Caco-2 (cell line): ENCODE measurements at places on chromosomes 6 and 20.

- DNase-seq, result peak; percentile 96
These were observed 49.4 kb upstream of the PTPN1 start for GRCh38 chr20:50460608-50461267.

DNA sequence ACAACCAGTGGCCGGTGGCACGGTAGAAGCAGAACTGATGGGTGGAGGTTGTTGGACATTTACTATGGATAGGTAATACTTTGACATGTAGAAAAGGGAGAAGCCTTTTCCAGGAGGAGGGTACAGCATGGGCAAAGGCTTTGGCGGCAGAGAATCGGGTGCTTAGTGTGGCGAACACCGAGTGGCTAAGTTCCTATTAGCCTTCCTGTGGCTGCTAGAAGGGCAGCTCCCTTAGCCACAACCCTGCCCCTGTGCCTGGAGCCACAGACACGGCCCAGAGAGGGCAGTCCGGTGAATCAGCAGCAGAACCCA, 37.9 kb upstream of the TGM2 start:
- no peak for DNase-seq

GRCh38 chr6:26223228-26223627, 136.0 kb downstream of the HFE start:
- DNase-seq, result no peak

- no peak for DNase-seq
These were observed 52.8 kb downstream of the MYB start for GRCh38 chr6:135233686-135234491.

DNA sequence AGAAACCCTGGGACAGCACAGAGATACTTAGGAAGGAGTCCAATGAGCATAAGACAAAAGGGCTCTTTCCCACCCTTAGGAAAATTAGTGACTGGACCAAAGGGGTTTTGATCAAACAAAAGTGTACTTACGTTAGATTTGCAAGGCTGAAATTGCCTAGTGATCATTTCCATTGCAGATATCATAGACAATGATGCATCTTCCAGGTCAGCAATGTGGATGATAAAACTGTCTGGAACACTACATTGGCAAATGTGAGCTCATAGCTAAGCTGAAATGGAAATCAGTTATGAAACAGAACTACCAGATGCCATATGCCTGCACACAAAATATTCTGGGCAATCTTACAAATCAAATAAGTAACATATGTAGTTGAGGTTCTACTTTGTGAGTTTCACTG, 34.0 kb downstream of the LY86 start:
- no peak for DNase-seq

DNA sequence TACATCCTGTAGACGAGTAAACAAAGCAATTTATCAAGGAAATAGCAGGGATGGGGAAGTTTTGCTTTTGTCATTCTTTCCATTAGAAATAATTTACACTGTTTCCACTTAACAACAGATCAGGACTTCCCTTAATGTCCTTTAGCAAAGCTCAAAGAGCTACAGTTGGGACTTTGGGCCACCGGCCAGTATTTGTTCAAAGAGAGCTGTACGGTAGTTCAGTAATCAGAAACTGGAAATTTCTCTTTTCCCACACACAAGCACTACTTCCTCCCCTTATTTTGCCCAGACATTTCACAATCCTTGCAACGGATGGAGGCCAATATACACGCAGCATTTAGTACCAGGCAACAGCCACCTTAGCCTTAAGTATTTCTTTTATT, 12.1 kb upstream of the HINT3 start:
- peak; percentile 46 for DNase-seq

GRCh38 chr6:170074435-170074834, 216.4 kb downstream of the DLL1 start:
- DNase-seq, result no peak

GRCh38 chr20:45629496-45630100, at the start of gene WFDC10A:
WFDC10A (plus strand) TSS chr20:45629739; CDS start chr20:45629814, 75 bp downstream.
- peak; percentile 84 for DNase-seq

GRCh38 chr6:72363844-72364740, 257.8 kb upstream of the KCNQ5 start:
- DNase-seq, result no peak

DNA sequence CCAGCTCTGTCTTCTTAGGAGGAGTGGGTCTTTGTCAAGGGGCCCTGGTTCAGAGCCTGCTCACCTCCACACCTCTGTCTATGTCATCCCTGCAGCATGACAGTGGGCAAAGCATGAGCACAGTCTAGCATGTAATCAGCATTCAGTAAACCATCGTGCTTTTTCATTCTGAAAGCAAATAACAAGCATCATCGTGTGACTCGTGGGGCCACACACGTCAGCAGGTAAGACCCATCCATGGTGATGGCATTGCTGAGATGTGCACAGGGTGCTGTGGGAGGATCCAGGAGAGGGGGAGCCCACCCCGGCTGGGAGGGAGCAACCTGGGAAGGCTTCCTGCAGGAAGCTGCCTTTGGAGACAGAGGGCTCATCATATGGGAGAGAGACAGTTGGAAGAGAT, 106.7 kb downstream of the TMEM242 start:
- no peak for DNase-seq

GRCh38 chr6:11921017-11921438, 91.1 kb upstream of the HIVEP1 start:
- DNase-seq, result no peak

DNA sequence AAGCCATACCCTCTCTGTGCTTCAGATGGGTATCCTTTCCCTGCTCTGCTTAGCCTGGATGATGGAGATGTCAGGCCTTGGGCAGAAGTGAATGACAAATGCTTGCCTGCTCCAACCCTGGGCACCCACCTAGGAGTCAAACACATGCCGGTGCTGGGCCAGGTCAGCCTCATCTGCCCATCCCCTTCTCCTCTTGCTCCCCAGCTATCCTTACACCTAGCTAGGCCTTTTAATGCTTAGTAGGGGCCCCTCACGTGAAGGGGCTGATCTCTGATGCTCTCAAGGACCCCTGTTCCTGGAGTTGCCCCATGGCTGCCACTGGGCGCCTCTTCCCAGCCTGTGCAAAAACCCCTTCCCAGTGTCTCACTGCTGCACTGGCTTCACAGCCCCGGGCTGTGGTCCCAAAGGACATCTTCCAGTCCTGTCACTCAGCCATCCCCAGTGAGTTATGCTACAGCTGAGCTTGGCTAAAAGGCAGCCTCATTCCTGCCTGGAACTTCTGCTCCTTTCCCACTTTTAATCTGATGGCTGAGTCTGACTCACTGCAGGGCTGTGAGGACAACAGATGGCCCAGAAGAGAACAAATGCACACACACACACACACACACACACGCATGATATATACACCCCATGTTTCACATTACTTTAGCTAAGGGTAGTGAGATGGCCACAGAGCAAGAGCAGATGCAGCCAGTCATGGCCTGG, 12.8 kb upstream of the SDCBP2 start:
- DNase-seq, result no peak

DNA sequence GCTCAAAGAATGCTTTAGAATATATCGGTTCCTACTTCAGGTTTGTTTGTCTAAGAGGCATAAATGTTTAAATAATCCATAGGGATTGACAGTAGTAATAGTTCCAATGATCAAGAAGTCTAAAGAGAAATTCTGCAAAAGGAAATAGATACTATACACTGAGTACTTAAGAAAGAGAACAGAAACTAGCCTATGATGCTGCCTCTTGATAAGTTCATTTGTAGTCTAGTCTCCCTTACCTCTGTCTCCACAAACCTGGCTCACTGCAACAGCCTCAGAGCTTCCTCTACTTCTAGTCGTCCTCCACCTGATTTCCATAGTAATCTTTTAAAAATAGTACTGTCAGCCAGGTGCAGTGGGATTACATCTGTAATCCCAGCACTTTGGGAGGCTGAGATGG, 511.8 kb downstream of the LMBRD1 start:
- no peak for DNase-seq

DNA sequence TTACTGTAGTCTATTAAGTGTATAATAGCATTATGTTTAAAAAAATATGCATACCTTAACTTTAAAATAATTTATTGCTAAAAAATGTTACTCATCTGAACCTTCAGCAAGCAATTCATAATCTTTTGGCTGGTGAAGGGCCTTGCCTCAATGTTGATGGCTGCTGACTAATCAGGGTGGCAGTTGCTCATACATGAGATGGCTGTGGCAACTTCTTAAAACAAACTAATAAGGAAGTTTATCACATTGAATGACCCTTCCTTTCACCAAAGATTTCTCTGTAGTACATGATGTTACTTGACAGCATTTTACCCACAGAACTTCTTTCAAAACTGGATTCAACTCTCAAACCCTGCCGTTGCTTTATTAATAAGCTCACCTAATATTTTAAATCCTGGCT, 84.0 kb downstream of the TASP1 start:
- no peak for DNase-seq

DNA sequence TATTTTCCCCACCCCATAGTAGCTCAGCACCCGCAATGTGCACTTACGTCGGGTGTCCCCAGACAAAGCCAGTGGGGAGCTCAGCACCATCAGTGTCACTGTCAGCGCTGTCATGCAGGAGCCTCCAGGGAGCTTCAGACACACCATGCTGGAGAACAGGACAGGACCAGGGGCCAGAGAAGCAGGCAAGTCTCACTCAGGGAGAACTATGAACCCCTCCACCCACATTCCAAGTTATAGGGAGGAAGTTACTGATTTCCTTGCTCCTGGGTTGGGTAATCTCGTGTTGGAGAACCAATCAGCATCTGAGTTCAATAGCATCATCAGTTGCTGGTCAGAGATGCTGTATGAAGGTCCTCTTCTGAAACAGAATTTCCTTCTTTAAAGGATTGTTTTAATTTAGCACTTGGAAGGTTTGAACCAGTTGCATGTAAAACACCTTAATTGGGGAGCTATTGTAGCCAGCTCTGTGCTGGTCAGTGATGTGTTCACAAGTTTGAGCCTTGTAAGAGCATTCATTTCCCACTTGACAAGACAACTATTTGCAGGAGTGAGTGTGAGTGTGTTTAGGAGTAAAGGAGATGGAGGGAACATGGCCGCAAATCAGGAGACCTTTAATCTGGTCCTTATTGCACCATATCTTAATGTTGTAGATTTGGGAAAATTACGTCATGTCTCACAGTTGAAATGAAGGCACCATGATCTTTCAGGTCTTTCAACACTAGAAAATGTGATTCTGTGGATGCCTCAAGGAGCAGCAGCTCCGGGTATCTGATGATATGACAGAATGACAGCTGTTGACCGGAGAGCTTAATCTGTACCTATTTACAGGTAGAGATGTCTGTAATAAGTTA, at the start of gene HLA-DRB1:
HLA-DRB1 (minus strand) TSS at position 253 of the 854 bp plus-strand sequence; CDS start at position 147, 106 bp downstream.
- DNase-seq, result no peak

GRCh38 chr6:53398247-53399026, 49.7 kb upstream of the ELOVL5 start:
- no peak for DNase-seq

DNA sequence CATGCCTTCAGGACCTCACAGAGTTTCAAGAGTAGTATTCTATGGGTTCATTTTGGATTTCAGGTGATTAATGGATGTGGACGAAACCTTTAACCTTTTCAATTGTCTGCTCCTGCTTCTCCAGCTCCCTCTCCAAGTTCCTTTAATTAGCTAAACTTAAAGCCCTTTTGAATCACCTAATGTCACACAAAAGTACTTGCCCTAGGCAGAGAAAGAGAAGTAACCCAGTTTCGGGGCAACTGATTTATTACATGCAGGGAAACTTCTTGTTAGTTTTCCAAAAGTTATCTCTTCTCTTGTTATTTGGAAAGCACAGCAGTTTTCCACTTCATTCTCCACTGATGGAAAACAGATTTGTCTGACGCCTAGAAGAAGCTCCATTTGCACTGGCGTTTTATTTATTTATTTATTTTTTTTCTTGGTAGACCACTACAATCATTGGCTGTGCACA, 407.7 kb upstream of the JARID2 start:
- no peak for DNase-seq

DNA sequence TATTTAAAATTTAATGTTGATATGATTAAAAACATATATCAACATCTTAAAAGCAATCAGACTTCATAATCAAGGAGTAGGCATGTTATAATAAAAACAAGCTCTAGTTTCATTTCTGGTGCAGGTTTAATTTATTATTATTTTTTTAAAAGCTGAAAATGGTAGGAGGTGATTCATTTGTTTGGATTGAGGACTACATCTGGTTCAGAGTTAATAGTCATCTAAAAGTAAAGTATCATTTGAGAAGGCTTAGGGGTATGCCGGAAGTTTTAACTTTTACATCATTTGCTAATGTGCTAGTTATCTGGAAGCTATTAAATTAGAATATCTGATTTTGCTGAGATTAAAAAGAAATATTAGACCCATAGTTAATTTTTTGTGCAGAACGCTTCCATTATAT, 169.5 kb upstream of the LAMA2 start:
- no peak for DNase-seq

- DNase-seq, result no peak
These were observed 392.5 kb downstream of the FRK start for GRCh38 chr6:115668211-115668610.

DNA sequence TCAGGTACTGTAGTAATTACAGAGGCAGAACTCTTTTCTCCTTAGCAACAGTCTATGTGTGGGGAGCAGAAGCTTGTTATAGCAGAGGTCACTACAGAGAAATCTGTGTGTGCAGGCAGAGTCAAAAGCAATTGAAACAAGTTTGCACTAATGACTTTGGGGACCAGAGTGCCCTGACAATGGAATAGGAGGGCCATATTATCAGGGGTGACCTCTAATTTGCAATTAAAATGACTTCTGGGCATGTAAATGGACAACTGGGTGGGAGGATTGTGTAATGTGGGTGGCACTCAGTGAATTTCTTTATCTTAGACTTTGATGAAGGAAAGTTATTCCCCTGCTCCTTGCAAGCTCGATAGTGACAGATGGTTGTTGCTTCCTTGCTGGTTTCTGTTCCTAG, 127.2 kb downstream of the PLCB4 start:
- no peak for DNase-seq

DNA sequence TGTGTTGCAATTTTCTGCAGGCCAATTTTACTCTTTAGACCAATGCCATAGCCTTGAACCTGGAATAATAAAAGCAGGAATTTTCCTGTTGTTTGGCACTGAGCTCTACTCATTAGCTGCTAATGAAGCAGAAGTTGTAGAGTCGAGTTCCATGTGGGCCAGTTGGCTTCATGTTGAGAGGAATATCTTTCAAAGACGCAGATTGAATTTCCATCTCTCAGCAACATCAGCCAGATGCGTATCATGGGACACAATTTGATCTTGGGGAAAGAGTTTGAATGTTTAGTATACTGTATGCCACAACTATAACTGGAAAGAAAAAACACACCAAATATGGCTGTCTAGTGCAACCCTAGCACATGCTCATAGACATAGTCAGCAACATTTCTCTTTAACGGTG, 259.6 kb downstream of the BCKDHB start:
- no peak for DNase-seq

- no peak for DNase-seq
These were observed 421.1 kb downstream of the CD109 start for GRCh38 chr6:74117113-74117512.

GRCh38 chr20:31560094-31560745, 44.9 kb upstream of the ID1 start:
- DNase-seq, result peak; percentile 87

- no peak for DNase-seq
These were observed 17.0 kb downstream of the ADGRB3 start for GRCh38 chr6:68652117-68652536.
